ENCODE measurements at places on chromosomes 3 and 15.

DNA sequence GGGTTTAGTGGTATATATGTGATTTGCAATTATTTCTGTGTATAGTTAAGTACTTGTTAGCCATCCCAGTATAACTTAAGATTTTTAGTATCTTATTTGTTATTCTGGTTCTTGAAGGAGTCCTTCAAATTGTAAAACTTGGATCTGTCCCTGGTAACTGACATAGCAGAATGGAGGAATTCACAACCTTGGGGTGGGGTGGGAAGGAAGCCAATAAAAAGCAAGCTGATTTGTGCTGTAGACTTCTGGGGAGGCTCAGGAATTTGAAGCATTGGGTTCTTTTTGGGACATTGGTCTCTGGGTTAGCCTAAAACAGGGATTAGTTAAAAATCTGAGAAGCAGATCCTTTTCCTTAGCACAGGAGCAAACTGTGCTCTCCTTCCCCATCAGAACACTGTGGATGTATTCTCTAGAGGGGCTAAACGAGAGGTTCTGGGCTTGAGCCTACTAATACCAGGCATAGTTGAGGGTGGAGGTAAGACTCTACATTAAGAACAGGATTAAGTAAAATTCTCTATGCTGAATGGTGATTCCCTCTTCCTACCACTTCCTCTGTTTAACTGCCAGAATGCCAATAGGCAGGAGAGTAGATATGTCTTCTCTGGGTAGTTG lies 42.2 kb downstream of the GMPS start:
- DNase-seq = no peak

GRCh38 chr3:157285141-157285540 lies 125.2 kb upstream of the CCNL1 start:
- no peak for DNase-seq

DNA sequence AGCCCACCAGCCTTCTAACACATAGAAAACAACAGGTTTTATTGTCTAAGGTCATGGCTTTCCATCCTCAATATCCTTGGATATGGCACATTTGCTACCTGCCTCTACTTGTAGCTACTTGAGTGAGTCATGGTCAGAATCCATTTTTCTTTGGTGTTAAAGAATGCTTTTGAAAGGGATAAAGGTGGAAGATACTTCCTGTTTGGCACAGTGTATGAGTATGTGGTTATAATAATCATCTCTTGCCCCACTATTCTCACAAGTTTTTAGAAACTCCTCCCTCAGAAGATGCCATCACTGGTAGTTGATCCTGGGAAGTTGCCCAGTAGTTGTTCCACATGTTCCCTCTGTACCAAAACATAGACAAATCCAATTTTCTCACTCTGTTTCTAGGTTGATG lies 508.6 kb upstream of the IL12A start:
- no peak for DNase-seq

- peak; percentile 58 for DNase-seq
Observed at GRCh38 chr3:9976721-9977709, 9.6 kb downstream of the EMC3 start.

DNA sequence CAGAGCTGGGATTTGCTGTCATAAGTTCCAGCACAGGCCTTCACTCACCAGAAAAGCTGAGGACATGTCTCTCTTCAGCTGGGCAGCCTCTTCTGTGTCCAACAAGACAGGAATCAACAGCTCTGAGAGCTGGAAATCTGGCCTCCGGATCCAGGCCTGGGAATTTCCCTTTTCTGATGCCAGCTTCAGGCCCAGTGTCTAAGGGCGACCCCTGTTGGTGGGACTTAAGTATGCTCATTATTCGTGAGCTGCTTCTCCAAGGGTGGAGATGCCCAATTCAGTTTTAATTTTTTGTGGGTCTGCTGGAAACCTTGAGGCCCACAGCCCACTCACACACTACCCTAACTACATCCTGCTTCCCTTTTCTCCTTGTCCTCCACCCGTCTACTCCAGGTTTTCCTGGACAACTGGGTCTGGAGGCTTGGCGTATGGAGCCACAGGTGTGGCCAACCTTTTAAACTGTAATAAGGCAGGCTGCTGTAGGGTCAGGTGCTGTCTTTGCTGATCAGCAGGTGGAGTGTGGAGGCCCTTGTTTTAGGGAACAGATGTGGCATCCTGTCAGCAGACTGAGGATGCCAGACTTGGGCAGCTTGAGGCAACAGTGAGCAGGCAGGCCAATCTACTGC lies 2.6 kb upstream of the CEMIP start:
- DNase-seq = peak; percentile 68

DNA sequence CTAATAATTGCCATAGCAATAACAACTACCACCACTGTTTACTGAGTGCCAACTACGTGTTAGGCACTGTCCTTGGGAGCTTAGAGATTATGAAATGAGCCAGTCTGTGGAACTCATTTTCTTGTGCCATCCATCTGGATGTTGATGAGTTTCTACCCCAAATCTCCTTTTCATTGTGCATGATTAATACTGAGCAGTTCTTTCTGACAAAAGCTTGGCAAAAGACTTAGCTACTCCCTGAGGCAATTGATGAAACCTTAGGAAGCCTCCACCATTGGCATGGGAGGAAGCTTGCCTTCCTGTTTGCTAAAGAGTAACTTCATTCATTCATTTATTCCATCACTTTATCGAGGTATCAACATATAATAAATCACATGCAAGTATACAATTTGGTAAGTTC lies 39.8 kb downstream of the PRICKLE2 start:
- DNase-seq = no peak

- no peak for DNase-seq
Observed at GRCh38 chr15:66746231-66746605, 44.2 kb downstream of the SMAD6 start.

GRCh38 chr15:74541494-74542165 lies 610 bp downstream of the ARID3B start:
- DNase-seq = peak; percentile 76

GRCh38 chr3:156750874-156751245 lies 75.3 kb upstream of the LEKR1 start:
- DNase-seq = no peak

- no peak for DNase-seq
Observed at GRCh38 chr3:38878646-38879045, 62.6 kb upstream of the SCN10A start.

- DNase-seq = no peak
Observed at GRCh38 chr3:66989241-66989640, 8.9 kb upstream of the KBTBD8 start.

DNA sequence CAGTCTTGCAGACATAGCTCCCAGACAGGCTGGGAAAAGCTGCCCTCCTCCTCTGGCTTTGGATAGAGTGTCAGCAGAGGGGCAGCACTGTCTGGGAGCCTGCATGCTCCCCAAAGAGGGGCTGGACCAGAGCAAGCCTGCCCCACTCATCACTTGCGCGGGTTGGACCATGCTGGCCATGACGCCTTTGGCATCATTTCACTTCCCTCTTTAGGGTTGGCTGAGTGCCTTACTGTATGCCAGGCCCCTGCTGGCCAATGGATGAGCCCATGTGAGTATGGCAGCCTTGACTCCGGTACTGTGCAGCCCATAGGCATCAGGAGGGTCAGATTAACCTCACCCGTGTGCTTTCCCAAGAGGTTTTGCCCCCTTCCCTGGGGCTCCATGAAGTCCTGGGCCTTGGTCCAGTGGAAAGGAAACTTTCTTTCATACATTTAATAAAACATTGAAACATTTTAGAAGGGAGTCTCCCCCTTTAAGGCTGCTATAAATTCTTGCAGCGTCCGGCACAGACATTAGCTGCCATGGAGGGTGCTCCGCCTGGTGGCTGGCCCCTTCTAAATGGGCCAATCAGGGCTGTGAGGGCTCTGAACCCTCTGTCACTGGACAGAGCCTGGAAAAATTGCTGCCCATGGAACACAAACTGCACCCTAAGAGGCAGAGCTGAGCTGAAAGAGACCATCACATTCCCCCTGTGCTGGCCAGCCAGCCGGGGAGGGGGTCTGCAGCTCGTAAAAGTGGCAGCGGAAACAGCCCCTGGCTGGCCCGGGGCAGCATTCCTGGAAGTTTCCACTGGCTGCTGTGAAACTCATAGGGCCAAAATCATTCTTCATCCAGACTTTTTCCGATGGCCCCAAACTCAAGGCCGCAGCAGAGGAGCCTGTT lies 20.8 kb upstream of the DUSP7 start:
- no peak for DNase-seq
